ENCODE measurements at places on chromosomes 1 and 21. TPM values are rescaled to one million over a fixed set of nuclear protein-coding genes. Genes with fewer than 3 reads are reported as not detected.

The NT5C1A gene
- total RNA-seq, result not detected

The PGLYRP3 gene
- total RNA-seq, result not detected

The DENND2C gene
- 8.8 TPM for total RNA-seq

The NIT1 gene
- total RNA-seq, result 28.0 TPM

The PYCR2 gene
- total RNA-seq, result 25.9 TPM

The RHEX gene
- not detected for total RNA-seq

The FALEC gene
- total RNA-seq, result 0.36 TPM

The OR2M3 gene
- not detected for total RNA-seq

The KRTAP13-2 gene
- not detected for total RNA-seq

The RAB25 gene
- total RNA-seq, result not detected

The S100A8 gene
- not detected for total RNA-seq

The CACNA1S gene
- total RNA-seq, result not detected

The PCBP3 gene
- total RNA-seq, result 1.1 TPM

The PROK1 gene
- not detected for total RNA-seq

The GLIS1 gene
- total RNA-seq, result 2.4 TPM
